ENCODE measurements at places on chromosomes 3 and 15. TPM values are rescaled to one million over a fixed set of nuclear protein-coding genes. Genes with fewer than 3 reads are reported as not detected.

NRROS gene
- polyA plus RNA-seq = 0.77 TPM

TPRG1 gene
- 50.3 TPM for polyA plus RNA-seq

ST8SIA2 gene
- 0.02 TPM for polyA plus RNA-seq

DNAJA4 gene
- polyA plus RNA-seq = 11.8 TPM

NGLY1 gene
- polyA plus RNA-seq = 17.6 TPM

ROBO1 gene
- 12.0 TPM for polyA plus RNA-seq

C3orf80 gene
- polyA plus RNA-seq = 8.8 TPM

DOCK3 gene
- polyA plus RNA-seq = 0.93 TPM

MSL2 gene
- polyA plus RNA-seq = 3.1 TPM

KLHL40 gene
- not detected for polyA plus RNA-seq

FAH gene
- 13.8 TPM for polyA plus RNA-seq

RMDN3 gene
- 21.6 TPM for polyA plus RNA-seq

ITGA11 gene
- polyA plus RNA-seq = 0.45 TPM

DENND6A gene
- polyA plus RNA-seq = 6.8 TPM

GPR156 gene
- 0.10 TPM for polyA plus RNA-seq

TUBGCP5 gene
- 5.2 TPM for polyA plus RNA-seq

Data from esophagus (tissue), 2 donors.